ENCODE measurements at places on chromosomes 5 and 9. TPM values are rescaled to one million over a fixed set of nuclear protein-coding genes. Genes with fewer than 3 reads are reported as not detected.
A peak's percentile ranks its signal among the peaks of the same experiment; 100 is the strongest.

PCDHB15 gene
- total RNA-seq: 0.07 TPM

SPINK6 gene
- not detected for total RNA-seq

GPX8 gene
- total RNA-seq: 36.5 TPM

SNCAIP gene
- not detected for total RNA-seq

AUH gene
- total RNA-seq: 29.0 TPM

TIGD6 gene
- total RNA-seq: 2.1 TPM

HSPB3 gene
- not detected for total RNA-seq

ALDOB gene
- total RNA-seq: 1.2 TPM

GRHPR gene
- total RNA-seq: 106 TPM

DNA sequence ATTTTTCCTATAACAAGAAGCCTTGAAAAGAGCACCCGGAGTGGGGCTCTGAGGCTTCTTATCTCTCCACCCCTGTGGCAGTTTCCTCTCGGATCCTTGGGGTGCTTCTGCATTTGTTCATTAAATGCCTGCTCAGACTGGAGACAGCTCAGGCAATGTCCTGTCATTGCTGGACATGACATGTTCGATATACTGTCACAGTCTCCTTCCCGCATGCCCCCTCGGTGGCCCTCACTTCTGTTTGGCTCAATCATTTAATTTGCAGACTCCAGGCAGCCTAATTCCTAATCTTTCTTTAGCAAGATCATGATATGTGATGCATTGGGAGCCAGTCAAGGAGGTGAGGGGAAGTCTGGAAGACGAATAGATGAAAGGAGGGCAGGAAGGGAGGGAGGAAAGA is 37.5 kb upstream of the CPEB4 start:
- no peaks in the 10 kb centered on the region for H3K4me1 ChIP-seq
- H3K4me3 ChIP-seq: no peak overlapping the region
- H3K27ac ChIP-seq: no peak overlapping the region
- no peaks in the 10 kb centered on the region for H3K27me3 ChIP-seq
- H3K36me3 ChIP-seq: no peaks in the 10 kb centered on the region

DNA sequence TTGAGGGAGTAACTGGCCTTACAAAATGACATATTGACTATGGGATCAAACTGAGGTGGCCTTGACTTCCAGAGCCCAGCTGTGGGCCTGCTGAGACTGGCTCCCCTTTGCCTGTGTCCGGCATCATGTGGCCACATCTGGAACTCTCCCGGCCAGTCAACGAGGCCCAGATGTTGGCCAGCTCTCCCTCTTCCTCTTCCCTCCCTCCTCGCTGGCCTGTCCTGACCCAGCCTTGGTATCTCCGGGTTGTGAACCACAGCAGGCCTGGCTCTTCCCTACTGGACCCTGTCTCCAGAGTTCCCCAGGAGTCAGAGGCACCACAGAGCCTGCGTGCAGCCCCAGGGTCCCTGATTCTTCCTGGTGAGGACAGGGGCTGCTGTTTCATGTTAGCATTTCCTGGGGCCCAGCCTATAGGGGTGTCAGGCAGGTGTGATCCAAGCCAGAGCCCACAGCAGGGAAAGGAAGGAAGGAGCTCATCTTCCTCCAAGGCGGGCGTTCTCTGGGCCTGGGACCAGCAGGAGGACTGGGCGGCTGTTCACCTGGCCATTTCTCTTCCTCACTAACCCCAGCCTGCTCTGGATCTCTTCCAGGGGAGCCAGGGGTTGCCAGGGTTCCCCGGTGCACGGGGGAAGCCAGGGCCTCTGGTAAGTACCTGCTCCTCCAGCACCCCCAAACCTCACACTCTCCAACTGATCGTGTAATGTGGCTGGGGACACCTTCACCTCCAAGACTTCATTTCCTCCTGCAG is 81.2 kb downstream of the COL27A1 start:
- DNase-seq: no peak
- no peak overlapping the region for H3K4me3 ChIP-seq
- no peaks in the 10 kb centered on the region for H3K36me3 ChIP-seq
- peaks cover 7% of the 10 kb centered on the region for H3K4me1 ChIP-seq

DNA sequence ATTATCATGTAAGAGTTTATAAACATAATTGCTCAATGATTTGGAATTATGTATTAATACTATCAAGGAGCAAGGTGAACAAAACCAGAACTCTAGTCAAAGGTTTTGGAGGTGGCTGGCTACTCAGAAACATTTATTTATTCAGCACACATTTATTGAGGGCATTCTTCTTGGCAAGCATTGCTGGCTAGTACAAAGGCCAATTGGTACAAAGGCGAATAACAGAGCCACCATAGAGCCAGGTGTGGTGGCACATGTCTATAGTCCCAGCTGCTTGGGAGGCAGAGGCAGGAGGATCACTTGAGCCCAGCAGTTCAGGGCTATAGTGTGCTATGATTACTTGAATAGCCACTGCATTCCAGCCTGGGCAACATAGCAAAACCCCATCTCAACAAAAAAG is 242.1 kb downstream of the CWC27 start:
- no peaks in the 10 kb centered on the region for H3K4me1 ChIP-seq
- no peaks in the 10 kb centered on the region for H3K36me3 ChIP-seq
- no peak overlapping the region for H3K27ac ChIP-seq
- no peaks in the 10 kb centered on the region for H3K27me3 ChIP-seq

DNA sequence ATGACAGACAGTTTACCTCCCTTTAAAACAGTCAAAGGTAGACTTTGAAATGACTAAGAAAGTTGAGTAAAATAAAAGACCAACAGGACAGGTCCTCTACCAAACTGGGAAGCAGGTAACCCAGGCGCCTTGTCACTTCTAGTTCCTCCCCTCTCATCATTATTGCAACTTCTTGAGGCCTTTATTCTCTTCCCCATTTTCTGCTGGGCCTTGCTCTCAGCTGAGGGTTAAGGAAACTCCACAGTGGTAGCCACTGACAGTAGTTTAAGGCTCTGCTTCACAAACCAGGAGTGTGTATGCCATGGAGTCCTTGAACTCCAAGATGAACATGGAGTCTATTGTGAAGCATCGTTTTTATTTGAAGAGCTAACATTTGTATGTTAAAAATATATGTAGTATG is 36.9 kb upstream of the TCERG1 start:
- no peak overlapping the region for H3K4me3 ChIP-seq
- DNase-seq: no peak
- no peaks in the 10 kb centered on the region for H3K36me3 ChIP-seq
- no peak overlapping the region for H3K27ac ChIP-seq
- no peaks in the 10 kb centered on the region for H3K4me1 ChIP-seq

DNA sequence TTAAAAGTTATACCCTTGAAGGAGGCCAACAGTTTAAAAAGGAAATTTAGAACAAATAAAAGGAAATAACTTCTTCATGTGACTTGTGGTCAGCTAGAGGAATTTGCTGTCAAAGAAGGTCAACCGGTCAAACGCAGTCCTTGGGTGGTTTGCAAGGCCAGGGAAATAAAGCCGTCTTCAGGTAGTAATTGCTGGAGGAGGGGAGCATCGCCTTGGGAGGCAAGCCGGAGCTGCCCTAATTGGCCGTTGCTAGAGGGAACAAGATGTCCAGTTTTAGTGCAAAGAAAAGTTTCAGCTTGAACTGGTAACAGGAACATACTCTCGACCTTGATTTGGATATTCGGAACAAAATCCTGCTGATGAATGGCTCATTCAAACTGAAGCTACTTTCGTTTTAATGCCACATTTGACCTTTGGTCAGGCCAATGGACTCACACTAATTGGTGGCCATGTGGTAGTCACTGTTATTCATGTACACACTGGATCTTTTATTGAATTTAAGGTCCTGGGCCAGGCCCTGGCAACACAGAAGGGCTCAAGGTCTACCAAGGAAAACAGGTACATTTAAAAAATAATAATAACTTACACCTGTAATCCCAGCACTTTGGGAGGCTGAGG is 47.0 kb upstream of the MYO10 start:
- no peaks in the 10 kb centered on the region for H3K4me1 ChIP-seq
- H3K27me3 ChIP-seq: no peaks in the 10 kb centered on the region
- H3K4me3 ChIP-seq: no peak overlapping the region
- no peaks in the 10 kb centered on the region for H3K36me3 ChIP-seq

DNA sequence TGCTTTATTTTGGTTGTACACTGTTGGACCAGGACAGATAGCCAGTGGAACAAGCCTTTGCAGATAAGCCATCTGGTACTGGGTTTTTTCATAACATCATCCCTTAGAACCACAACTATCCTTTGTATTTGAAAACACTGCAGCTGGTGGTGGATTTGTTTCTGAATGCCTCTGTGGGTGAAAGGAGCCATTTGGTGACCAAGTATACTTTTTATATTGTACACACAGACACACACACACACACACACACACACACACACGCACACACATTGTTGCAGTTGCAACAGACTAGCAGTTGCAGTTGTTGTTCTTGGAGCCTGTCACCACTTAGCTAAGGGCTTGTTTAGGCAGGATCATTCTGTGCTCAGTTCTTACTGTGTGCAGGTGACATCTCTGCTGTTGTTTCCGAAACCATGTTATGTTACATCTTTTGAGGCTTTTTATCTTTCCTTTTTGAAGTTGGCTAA is 22.9 kb upstream of the CAVIN4 start:
- no peak overlapping the region for H3K4me3 ChIP-seq
- H3K27me3 ChIP-seq: no peaks in the 10 kb centered on the region
- no peaks in the 10 kb centered on the region for H3K4me1 ChIP-seq
- H3K27ac ChIP-seq: no peak overlapping the region
- no peak for DNase-seq

GRCh38 chr9:137837345-137838278 is 40.0 kb upstream of the CACNA1B start:
- H3K4me1 ChIP-seq: no peaks in the 10 kb centered on the region
- no peaks in the 10 kb centered on the region for H3K27me3 ChIP-seq
- no peak overlapping the region for H3K4me3 ChIP-seq
- no peaks in the 10 kb centered on the region for H3K36me3 ChIP-seq
- DNase-seq: no peak

DNA sequence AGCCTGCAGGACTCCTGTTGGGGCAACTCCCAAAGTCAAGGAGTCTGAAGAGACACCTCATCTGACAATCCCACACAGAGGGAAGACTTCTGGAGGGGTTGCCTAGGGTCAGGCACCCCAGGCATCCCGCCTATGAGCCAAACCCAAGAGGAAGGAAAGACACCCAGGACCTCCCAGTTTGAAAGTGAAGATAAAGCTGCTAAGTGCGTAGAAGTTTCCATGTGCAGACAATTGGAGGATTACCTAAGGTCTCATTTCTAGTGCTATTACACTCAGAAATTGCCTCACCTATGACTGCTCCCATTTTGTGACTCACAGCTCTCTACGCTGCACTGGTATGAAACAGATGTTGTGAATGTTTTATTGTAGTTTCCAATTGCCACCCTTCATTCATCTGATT is 322.9 kb downstream of the SLIT3 start:
- H3K36me3 ChIP-seq: no peaks in the 10 kb centered on the region
- no peak for DNase-seq
- no peaks in the 10 kb centered on the region for H3K4me1 ChIP-seq
- peaks cover 62% of the 10 kb centered on the region for H3K27me3 ChIP-seq
- no peak overlapping the region for H3K27ac ChIP-seq
- no peak overlapping the region for H3K4me3 ChIP-seq

DNA sequence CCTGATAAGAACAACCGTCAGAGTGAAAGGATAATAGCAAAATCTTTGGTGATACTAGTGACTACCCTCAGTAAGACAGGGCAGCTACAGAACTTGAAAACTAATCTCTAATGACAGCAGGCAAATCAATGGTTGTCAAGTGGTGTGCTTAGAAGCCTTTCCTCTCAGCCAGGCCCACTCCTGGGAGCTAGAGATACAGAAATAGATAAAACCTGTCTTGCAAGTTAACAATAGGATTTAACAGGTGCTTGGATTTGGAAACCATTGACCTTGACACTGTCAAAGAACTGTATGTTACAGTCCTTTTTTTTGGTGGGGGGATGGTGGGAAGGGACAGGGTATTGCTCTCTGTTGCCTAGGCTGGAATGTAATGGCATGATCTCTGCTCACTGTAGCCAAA is 118.6 kb downstream of the BASP1 start:
- DNase-seq: no peak
- H3K36me3 ChIP-seq: no peaks in the 10 kb centered on the region
- no peaks in the 10 kb centered on the region for H3K4me1 ChIP-seq

DNA sequence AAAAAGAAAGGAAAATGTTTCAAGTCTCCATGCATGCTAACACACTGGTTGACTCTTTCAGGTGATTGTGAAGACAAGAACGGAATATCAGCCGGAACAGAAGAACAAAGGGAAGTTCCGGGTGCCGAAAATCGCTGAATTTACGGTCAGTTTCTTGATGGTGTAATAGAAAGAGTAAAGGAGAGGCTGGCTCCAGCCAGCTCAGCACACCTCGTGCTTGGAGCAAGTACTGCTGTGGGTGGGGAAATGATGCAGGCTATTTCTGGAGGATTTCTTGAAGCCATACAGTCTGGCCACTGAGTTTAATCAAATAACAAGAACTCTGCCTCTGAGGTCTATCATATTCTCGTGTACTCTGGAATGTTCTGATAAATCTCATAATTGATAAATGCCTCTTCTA is 18.7 kb downstream of the NSG2 start:
- H3K4me1 ChIP-seq: no peaks in the 10 kb centered on the region
- no peak overlapping the region for H3K4me3 ChIP-seq
- no peaks in the 10 kb centered on the region for H3K36me3 ChIP-seq
- DNase-seq: no peak
- no peak overlapping the region for H3K27ac ChIP-seq

DNA sequence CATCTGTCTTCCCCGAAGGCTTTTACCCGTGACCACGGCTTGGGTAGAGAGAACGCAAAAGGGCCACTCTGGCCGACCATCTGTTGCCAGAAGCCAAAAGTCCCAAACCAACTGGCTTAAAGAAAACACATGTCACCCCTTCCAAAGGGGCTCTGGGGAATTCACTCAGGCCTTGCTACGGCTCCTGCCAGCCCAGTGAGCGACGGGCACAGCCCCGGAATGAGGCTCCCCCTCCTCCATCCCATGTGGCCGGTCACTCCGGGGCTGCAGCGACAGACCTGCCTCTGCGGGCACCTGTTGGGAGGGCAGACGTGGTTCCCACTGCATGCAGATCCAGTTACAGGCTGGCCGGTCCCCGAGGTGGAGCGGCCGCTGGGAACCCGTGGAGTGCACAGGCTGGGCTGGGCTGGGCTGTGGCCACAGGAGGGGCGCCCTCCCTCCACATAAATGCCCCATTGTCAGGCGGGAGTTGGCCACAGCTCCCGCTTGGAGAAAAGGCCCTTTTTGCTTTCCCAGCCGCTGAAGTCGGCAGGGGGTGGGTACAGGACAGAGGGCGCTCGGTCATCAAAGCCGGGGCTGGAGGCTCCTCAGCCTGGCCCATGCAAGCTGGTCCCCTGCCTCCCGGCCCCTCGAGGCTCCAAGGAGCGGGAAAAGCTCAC is 19.9 kb downstream of the NOTCH1 start:
- no peak for DNase-seq
- H3K27ac ChIP-seq: peak overlapping the region; percentile 65
- H3K4me1 ChIP-seq: peaks cover 38% of the 10 kb centered on the region
- H3K4me3 ChIP-seq: no peak overlapping the region
- no peaks in the 10 kb centered on the region for H3K36me3 ChIP-seq
